Activated T-helper 2 cell treated with anti-CD3 and anti-CD28 coated beads, Interferon-gamma antibody, Interleukin-2, Interleukin-4, amounts not matched to agents 10 μg/mL and 5 μg/mL and 100 μg/mL, durations not matched to agents 14 hours and 24 hours and 36 hours (primary cell): ENCODE measurements at places on chromosomes 2 and 18.

GRCh38 chr2:239168575-239168974 is 232.2 kb downstream of the HDAC4 start:
- H3K27me3 ChIP-seq = no peaks in the 10 kb centered on the region
- no peak overlapping the region for H3K27ac ChIP-seq
- no peak for DNase-seq
- no peak overlapping the region for H3K4me3 ChIP-seq
- H3K36me3 ChIP-seq = peaks cover 66% of the 10 kb centered on the region
- peaks cover 18% of the 10 kb centered on the region for H3K4me1 ChIP-seq

DNA sequence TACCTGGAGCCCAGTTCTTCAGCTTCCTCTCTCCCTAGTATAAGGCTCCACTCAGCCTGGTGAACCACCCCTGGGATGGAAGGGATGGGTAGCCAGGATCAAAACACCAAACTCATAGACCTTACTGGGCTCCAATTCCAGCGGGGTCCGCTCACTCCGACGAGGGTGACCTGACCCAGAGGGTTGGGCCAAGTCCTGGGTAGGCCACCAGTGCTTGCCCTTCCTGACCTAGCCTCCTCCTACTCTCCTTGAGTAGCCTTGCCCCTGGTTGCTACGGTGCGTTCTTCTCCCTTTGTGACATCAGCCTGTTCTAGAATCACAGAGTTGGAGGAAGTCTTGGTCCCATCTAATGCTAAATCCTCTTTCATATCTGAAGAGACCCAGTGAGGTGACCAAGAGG is 537 bp upstream of the STAT4 start:
- peak overlapping the region; percentile 95 for H3K4me3 ChIP-seq
- H3K36me3 ChIP-seq = peaks cover 35% of the 10 kb centered on the region
- no peaks in the 10 kb centered on the region for H3K27me3 ChIP-seq
- peak overlapping the region; percentile 96 for H3K27ac ChIP-seq

GRCh38 chr18:23340661-23341060 is 112.4 kb upstream of the RIOK3 start:
- H3K27me3 ChIP-seq = no peaks in the 10 kb centered on the region
- H3K4me1 ChIP-seq = peaks cover 21% of the 10 kb centered on the region
- no peak overlapping the region for H3K27ac ChIP-seq
- DNase-seq = no peak
- H3K36me3 ChIP-seq = peaks cover 17% of the 10 kb centered on the region
- no peak overlapping the region for H3K4me3 ChIP-seq

GRCh38 chr2:25545899-25546298 is 127.5 kb downstream of the DTNB start:
- no peak overlapping the region for H3K27ac ChIP-seq
- DNase-seq = no peak
- peaks cover 23% of the 10 kb centered on the region for H3K4me1 ChIP-seq

GRCh38 chr2:199922856-199923255 is 11.8 kb downstream of the C2orf69 start:
- no peak for DNase-seq
- peaks cover 23% of the 10 kb centered on the region for H3K4me1 ChIP-seq
- no peaks in the 10 kb centered on the region for H3K27me3 ChIP-seq
- no peak overlapping the region for H3K27ac ChIP-seq
- H3K36me3 ChIP-seq = peaks cover 52% of the 10 kb centered on the region

GRCh38 chr2:104897515-104898184 is 43.7 kb downstream of the POU3F3 start:
- H3K4me3 ChIP-seq = no peak overlapping the region
- H3K4me1 ChIP-seq = no peaks in the 10 kb centered on the region
- H3K27me3 ChIP-seq = no peaks in the 10 kb centered on the region
- no peak overlapping the region for H3K27ac ChIP-seq

- no peak for DNase-seq
- H3K4me1 ChIP-seq = peaks cover 7% of the 10 kb centered on the region
- H3K36me3 ChIP-seq = no peaks in the 10 kb centered on the region
Observed at GRCh38 chr2:23402205-23402740, 17.3 kb downstream of the KLHL29 start.

GRCh38 chr18:45686891-45687611 is 36.9 kb upstream of the SLC14A1 start:
- H3K27me3 ChIP-seq = peaks cover 32% of the 10 kb centered on the region
- DNase-seq = peak; percentile 64
- peak overlapping the region; percentile 87 for H3K27ac ChIP-seq
- peaks cover 58% of the 10 kb centered on the region for H3K4me1 ChIP-seq

GRCh38 chr18:6590326-6590725 is 139.2 kb upstream of the ARHGAP28 start:
- H3K27ac ChIP-seq = no peak overlapping the region
- H3K36me3 ChIP-seq = no peaks in the 10 kb centered on the region
- no peak for DNase-seq
- no peak overlapping the region for H3K4me3 ChIP-seq

DNA sequence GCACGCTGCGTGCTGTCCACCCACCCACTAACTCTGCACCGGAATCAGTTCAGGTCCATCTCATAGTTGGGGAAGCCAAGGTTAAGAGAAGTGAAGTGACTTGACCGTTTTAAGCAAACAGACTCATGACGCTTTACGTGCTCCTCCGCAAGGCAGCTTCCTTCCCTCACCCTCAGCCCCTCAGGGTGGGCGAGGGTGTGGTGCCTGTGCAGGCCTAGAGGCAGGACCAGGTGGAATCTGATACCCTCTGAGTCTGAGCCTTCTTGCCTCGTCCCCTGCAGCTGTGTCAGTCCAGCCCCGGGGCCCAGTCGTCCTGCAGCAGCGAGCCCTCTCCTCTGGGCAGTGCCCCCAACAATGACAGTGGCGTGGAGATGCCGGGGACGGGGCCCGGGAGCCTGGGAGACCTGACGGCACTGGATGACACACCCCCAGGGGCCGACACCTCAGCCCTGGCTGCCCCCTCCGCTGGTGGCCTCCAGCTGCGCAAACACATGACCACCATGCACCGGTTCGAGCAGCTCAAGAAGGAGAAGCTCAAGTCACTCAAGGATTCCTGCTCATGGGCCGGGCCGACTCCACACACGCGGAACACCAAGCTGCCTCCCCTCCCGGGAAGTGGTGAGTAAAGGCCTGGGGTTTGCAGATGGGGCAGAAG is 250.5 kb downstream of the GLI2 start:
- no peaks in the 10 kb centered on the region for H3K27me3 ChIP-seq
- DNase-seq = no peak
- no peak overlapping the region for H3K4me3 ChIP-seq
- no peaks in the 10 kb centered on the region for H3K4me1 ChIP-seq
- no peak overlapping the region for H3K27ac ChIP-seq

DNA sequence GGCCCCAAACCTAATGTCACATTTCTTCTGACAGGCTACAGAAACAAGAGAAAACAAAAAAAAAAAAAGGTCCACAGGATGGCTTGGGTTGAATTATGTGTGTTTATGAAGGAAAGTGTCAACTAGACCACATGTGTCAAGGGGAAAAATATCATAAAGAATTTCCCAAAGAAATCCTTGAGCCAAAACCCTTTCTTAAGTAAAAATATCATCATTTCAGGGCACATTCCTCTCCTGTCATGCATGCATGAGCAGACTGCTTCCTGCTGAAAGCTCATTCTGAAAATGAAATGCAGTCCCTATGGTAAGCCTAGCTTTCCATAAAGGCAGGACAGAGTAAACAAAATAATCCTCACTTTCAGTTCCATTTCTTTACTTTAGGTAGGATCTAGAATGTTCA is 85.7 kb upstream of the RBBP8 start:
- H3K27ac ChIP-seq = no peak overlapping the region
- peaks cover 29% of the 10 kb centered on the region for H3K27me3 ChIP-seq
- no peak overlapping the region for H3K4me3 ChIP-seq

DNA sequence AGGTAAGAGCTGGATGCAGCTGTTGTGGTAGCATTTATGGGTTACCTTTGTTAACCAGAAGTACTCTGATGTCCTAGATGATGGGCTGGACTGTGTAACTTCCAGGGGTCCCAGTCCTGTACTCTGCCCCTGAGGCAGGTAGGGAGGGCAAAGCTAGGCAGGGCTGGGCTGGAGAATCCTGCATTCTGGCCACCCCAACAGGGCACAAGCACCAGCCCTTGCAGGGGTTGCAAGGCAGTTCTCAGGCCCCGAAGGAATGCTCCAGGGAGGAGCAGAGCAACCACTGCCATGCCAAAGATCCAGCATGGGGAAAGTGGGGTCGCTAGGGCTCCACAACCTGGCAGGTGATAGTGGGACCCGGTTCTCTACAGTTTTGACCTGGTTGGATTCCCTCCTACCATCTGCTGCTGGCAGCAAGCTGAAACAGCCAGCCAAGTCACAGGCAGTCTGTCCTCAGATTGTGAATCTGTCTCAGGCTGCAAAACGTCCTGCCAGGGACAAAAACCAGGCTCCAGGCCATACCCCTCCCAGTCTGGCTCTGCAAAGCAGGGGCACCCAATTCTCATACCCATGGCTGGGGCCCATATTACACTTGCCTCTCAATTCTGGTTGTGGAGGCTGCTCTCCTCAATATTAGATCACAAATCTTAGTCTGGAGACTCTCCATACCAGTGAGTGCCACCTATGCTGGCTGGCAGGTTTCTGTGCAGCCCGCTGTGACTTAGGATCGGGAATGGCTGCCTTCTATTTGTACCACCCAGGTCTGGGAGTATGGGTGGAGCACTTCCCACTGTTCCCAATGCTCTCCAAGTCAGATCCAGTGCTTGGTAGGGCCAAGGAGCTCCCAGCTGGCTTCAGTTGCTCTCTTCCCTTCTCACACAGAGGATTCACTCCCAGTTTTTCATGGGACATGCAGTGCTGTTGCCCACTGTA is 61.1 kb downstream of the SMCHD1 start:
- H3K27ac ChIP-seq = peak overlapping the region; percentile 58
- H3K27me3 ChIP-seq = no peaks in the 10 kb centered on the region
- H3K36me3 ChIP-seq = peaks cover 91% of the 10 kb centered on the region
- no peak for DNase-seq
- H3K4me1 ChIP-seq = peaks cover 34% of the 10 kb centered on the region

- DNase-seq = no peak
- H3K36me3 ChIP-seq = no peaks in the 10 kb centered on the region
- H3K27ac ChIP-seq = no peak overlapping the region
- no peaks in the 10 kb centered on the region for H3K27me3 ChIP-seq
- no peak overlapping the region for H3K4me3 ChIP-seq
- no peaks in the 10 kb centered on the region for H3K4me1 ChIP-seq
Observed at GRCh38 chr18:68054669-68055068, 538.1 kb upstream of the DSEL start.

GRCh38 chr2:60337142-60337497 is 216.3 kb downstream of the BCL11A start:
- no peak for DNase-seq
- no peak overlapping the region for H3K4me3 ChIP-seq
- no peaks in the 10 kb centered on the region for H3K36me3 ChIP-seq
- H3K4me1 ChIP-seq = no peaks in the 10 kb centered on the region
- no peak overlapping the region for H3K27ac ChIP-seq

DNA sequence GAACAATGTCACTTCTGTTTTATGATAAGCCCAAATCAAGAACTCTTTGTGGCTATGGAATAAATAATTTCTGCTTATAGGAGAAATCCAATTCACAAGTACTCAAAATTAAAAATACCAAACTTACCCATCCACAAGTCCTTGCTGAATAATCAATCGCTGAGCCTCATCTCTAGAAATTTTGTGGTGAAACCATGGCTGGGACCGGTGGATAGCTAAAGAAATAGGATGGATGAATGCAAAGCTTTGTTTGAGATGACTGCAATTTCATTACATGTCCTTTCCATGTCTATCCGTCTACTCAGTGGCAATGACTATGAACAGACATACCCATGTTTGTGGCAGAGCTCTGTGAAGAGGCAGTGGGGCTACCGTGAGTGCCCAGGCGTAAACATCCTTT is 124.4 kb downstream of the GRB14 start:
- H3K4me3 ChIP-seq = no peak overlapping the region
- no peaks in the 10 kb centered on the region for H3K36me3 ChIP-seq
- H3K27me3 ChIP-seq = no peaks in the 10 kb centered on the region
- DNase-seq = no peak
- no peaks in the 10 kb centered on the region for H3K4me1 ChIP-seq
- no peak overlapping the region for H3K27ac ChIP-seq

- no peak for DNase-seq
- H3K4me3 ChIP-seq = no peak overlapping the region
- H3K36me3 ChIP-seq = peaks cover 69% of the 10 kb centered on the region
Observed at GRCh38 chr2:25324905-25325592, 16.7 kb downstream of the DNMT3A start.

DNA sequence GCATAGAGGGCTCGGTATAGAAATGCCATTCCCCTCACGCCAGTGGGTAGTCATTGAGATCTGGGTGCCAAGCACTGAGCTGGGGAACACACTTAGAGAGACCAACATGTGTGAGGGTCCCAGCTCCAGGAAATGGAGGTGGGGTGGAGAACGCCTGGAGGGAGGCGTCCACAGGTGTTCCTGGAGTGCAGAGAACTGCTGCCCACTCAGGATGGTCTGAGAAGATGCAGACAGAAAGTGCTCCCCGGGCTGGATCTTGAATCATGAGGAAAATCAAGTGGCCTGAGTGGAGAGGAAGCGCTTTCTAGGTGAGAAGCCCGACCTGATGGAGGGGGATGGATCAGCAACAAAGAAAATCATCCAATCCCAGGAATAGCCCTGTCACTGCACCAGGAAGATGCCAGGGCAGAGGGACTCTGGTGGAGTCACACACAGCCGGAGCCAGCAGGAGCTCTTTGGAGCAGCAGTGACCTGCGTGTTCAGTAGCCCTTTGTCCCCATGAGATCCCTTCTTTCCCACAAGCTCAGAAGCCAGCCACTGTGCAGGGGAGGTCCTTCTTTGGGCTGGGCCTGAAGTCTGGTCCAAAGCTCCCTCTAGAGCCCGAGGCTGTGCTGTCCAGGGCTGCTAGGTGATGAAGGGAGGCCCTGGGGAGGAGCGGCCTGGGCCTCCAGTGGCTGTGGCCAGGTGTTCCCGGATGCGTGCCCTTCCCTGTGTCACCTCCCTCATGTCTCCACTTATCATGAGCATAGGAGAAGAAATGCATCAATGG is 112.3 kb downstream of the RNF144A start:
- peaks cover 32% of the 10 kb centered on the region for H3K36me3 ChIP-seq
- H3K27me3 ChIP-seq = no peaks in the 10 kb centered on the region
- no peak overlapping the region for H3K4me3 ChIP-seq

GRCh38 chr2:121351521-121352318 is 66.7 kb upstream of the TFCP2L1 start:
- no peaks in the 10 kb centered on the region for H3K27me3 ChIP-seq
- H3K27ac ChIP-seq = no peak overlapping the region
- peaks cover 3% of the 10 kb centered on the region for H3K4me1 ChIP-seq
- no peak for DNase-seq
- peaks cover 62% of the 10 kb centered on the region for H3K36me3 ChIP-seq

- no peak overlapping the region for H3K27ac ChIP-seq
- H3K4me1 ChIP-seq = no peaks in the 10 kb centered on the region
- no peaks in the 10 kb centered on the region for H3K27me3 ChIP-seq
- DNase-seq = no peak
- no peak overlapping the region for H3K4me3 ChIP-seq
Observed at GRCh38 chr2:103159018-103159417, 397.2 kb downstream of the TMEM182 start.

- no peak overlapping the region for H3K4me3 ChIP-seq
- no peak overlapping the region for H3K27ac ChIP-seq
- H3K36me3 ChIP-seq = no peaks in the 10 kb centered on the region
- no peaks in the 10 kb centered on the region for H3K4me1 ChIP-seq
- H3K27me3 ChIP-seq = no peaks in the 10 kb centered on the region
Observed at GRCh38 chr18:25736516-25736915, 353.9 kb downstream of the SS18 start.

- peaks cover 37% of the 10 kb centered on the region for H3K4me1 ChIP-seq
- peaks cover 33% of the 10 kb centered on the region for H3K36me3 ChIP-seq
- DNase-seq = no peak
- no peaks in the 10 kb centered on the region for H3K27me3 ChIP-seq
Observed at GRCh38 chr2:157839822-157840221, 36.3 kb downstream of the ACVR1 start.
